ENCODE measurements at places on chromosomes 2 and 18.

- H3K27ac ChIP-seq, result no peak overlapping the region
- DNase-seq, result no peak
- peaks cover 26% of the 10 kb centered on the region for H3K27me3 ChIP-seq
- H3K4me3 ChIP-seq, result no peak overlapping the region
These were observed 115.3 kb upstream of the CXCR4 start for GRCh38 chr2:136233298-136233697.

- H3K27me3 ChIP-seq, result peaks cover 10% of the 10 kb centered on the region
- no peaks in the 10 kb centered on the region for H3K4me1 ChIP-seq
- no peak for DNase-seq
These were observed 37.1 kb downstream of the EVA1A start for GRCh38 chr2:75523313-75524275.

DNA sequence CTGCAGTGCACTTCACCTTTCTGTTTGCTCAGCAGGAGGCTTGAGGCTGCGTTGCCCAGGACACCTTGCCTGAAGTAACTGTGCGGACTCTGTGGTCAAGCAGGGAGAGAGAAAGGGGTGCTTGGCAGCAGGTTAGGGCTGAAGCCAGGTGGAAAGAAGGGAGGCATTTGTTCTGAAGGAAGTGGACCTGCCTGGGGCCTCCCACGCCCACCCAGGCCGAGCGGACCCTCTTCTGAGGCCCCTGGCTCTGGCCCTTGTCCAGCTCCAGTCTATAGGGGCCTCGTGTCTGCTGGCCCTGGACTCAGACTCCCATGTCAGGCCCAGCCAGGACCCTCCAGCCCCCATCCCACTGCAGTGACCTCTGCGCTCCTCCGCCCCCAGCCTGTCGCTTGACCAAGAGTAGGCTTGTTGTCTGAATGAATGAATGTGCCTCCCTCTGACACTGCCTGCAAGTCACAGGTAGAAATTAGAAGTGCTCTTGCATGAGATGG lies 2.5 kb downstream of the SNED1 start:
- H3K27ac ChIP-seq, result no peak overlapping the region
- peaks cover 4% of the 10 kb centered on the region for H3K4me1 ChIP-seq
- peaks cover 6% of the 10 kb centered on the region for H3K36me3 ChIP-seq
- no peak overlapping the region for H3K4me3 ChIP-seq
- H3K27me3 ChIP-seq, result peaks cover 26% of the 10 kb centered on the region
- DNase-seq, result peak; percentile 55

DNA sequence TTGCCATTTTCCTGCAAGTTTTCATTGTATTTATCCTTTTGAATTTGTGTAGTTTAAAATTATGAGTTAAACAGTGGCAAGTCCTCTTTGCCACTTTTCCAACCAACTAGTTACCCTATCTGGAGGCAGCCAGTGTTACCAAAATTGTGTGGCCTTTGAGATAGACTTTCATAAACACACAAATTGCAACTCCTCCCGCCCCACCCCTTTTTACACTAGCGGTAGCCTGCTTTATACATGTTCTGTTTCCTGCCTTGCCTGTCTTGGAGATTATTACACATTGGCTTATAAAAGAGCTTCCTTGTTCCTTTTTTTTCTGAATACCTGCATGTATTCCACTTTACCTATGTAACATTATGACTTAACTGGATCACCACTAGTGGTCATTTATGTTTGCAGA lies 56.5 kb downstream of the RPIA start:
- H3K4me3 ChIP-seq, result no peak overlapping the region
- H3K4me1 ChIP-seq, result peaks cover 19% of the 10 kb centered on the region
- H3K36me3 ChIP-seq, result peaks cover 87% of the 10 kb centered on the region
- peak; percentile 53 for DNase-seq
- no peaks in the 10 kb centered on the region for H3K27me3 ChIP-seq
- H3K27ac ChIP-seq, result no peak overlapping the region

DNA sequence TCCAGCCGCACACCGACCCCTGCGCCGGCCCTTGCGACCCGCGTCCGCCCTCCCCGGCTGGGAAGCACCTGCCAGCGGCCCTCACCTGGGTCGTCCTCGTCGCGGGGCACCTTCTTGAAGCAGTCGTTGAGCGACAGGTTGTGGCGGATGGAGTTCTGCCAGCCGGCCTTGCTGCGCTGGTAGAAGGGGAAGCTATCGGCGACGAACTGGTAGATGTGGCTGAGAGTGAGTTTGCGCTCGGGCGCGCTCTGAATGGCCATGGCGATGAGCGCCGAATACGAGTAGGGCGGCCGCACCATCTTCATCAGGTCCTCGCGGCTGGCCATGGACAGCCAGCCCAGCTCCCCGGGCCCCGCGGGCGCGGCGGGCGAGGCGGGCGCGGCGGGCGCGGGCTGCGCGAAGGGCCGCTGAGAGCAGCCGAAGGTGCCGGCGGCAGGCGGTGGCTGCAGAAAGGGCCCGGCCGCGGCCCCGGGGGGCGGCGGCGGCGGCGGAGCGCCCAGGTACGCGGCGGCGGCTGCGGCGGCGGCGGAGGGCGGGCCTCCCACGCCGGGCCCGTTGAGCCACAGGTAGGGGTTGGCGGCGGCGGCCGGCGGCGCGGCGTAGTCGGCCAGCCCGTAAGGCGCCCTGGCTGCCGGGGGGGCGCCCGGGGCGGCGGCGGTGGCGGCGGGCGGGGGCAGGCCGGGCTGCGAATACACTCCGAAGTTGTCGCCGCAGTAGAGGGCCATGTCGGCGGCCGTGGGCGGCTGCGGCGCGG lies 505 bp downstream of the FOXI3 start:
- DNase-seq, result peak; percentile 66
- H3K27ac ChIP-seq, result no peak overlapping the region
- peaks cover 62% of the 10 kb centered on the region for H3K27me3 ChIP-seq
- H3K4me1 ChIP-seq, result peaks cover 4% of the 10 kb centered on the region
- H3K4me3 ChIP-seq, result peak overlapping the region; percentile 48
- H3K36me3 ChIP-seq, result no peaks in the 10 kb centered on the region

DNA sequence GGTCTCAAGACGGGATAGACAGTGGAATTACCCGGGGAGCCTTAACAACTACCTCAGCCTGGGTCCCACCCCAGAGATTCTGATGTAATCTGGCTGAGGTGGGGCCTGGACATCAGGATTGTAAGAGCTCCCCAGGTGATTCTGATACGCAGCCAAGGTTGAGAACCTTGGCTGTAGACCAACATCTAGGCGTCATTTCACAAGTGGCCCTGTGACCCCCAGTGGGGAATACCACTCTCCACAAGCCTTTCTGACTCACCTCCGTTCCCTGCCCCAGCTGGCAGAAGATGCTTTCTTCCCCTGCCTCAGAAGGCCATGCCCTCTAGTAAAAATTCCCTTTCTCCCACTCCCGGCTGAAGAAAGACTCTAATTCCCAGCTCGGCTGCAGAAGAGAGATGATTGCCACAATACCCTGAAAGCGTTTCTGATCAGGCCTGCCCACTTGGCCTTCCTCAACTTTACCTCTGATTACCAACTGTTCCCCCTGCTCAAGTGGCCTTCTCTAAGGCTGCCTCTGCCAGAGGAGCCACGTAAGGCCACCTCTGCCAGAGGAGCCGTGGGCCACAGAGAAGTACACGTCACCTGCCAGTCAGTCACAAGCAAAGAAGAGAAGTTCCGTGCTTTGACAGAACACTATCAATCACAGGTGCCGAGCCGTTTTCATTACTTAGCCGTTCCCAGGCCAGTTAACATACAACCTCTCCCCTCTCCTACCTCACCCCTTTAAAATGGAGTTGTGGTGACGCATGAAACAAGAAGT lies 116.8 kb upstream of the PKDCC start:
- H3K27ac ChIP-seq, result no peak overlapping the region
- H3K4me3 ChIP-seq, result no peak overlapping the region
- no peaks in the 10 kb centered on the region for H3K4me1 ChIP-seq
- no peaks in the 10 kb centered on the region for H3K27me3 ChIP-seq
- H3K36me3 ChIP-seq, result no peaks in the 10 kb centered on the region

DNA sequence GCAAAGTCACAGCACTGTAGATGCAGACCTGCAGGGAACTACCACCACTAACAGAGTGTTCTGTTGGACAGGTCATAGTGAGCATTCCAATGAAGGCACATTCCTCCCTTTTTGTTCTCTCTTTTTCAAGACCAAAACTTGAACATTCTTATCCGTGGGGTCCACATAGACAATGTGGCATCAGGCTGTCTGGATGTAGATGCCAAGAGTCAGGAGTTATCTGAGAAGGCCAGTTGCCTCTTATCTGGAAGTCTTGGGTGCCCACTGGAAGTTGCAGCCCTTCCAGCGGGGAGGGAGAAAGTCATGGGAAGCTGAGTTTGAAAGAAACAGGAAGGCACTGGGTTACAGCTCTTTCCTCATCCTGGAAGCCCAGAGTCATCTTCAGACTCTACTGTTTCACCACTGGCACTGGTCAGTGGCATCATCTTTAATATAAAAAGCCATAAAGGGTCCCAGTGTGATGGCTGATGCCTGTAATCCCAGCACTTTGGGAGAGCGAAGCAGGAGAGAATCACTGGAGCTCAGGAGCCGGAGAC lies 61.4 kb downstream of the FAM161A start:
- H3K4me3 ChIP-seq, result no peak overlapping the region
- H3K27me3 ChIP-seq, result peaks cover 8% of the 10 kb centered on the region
- H3K36me3 ChIP-seq, result no peaks in the 10 kb centered on the region
- DNase-seq, result no peak
- peaks cover 5% of the 10 kb centered on the region for H3K4me1 ChIP-seq
- H3K27ac ChIP-seq, result no peak overlapping the region

DNA sequence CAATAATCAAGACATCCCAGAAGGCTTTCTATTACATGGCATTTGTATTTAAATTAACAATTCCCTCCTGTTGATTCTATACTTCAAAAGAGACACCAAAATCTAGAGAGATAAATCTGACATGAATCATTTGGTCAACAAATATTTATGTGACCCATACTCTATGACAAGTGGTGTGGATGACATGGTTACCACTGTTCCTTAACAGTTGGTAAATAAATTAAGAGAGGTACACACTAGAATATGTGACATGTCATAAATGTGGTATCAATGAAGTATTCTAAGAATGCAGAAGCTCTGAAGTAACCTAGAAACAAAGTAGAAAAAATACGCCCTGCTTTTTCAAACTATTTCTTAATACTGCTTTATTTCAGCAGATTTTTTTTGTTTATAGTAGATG lies 255.4 kb downstream of the EXOC6B start:
- H3K36me3 ChIP-seq, result no peaks in the 10 kb centered on the region
- no peak overlapping the region for H3K27ac ChIP-seq
- no peaks in the 10 kb centered on the region for H3K4me1 ChIP-seq

GRCh38 chr2:198351647-198352046 lies 547.3 kb downstream of the PLCL1 start:
- peaks cover 28% of the 10 kb centered on the region for H3K27me3 ChIP-seq
- no peaks in the 10 kb centered on the region for H3K4me1 ChIP-seq
- no peaks in the 10 kb centered on the region for H3K36me3 ChIP-seq
- no peak overlapping the region for H3K27ac ChIP-seq
- DNase-seq, result no peak

DNA sequence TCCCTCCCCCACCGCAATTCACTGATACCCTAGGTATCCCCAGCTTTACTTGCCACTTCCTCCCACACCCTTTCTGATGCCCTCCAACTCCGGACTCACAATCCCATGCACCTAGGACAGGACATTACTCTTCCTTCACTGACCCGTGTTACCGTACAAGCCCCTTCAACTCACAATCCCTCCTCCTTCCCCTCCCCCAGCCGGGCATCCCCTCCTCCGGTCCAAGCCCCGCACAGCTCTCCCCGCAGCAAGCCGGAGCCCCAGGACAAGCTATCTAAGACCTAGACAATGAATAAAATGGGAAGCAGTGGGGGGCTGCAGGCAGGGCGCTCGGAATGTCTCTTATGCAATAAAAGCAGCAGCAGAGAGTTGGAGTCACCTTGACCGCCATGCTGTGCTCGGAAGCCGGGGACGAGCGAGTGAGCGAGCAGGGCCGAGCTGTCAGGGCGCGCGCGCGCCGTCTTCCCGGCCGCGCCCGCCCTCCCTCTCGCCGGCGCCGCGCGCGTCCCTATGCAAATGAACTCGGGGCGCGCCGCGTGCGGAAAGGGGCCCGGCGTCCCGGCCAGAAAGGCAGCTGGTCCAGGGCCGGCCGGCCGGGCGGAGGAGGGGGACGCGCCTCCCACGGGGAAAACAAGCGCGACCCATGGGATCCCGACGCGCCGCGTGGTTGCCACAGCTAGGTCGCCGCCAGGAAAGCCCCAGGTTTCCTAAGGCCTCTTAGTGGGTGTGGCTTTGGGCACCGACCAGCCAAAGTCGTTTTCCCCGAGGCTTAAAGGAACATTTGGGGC lies at the start of gene SLC25A12:
TSS of gene SLC25A12 (minus strand) at position 421 of the 788 bp plus-strand sequence. CDS start at position 391, 30 bp downstream.
- H3K27me3 ChIP-seq, result peaks cover 2% of the 10 kb centered on the region
- H3K4me1 ChIP-seq, result peaks cover 40% of the 10 kb centered on the region
- H3K4me3 ChIP-seq, result peak within 1 kb of the TSS; percentile 95
- H3K36me3 ChIP-seq, result peaks cover 29% of the 10 kb centered on the region
- peak within 1 kb of the TSS; percentile 92 for H3K27ac ChIP-seq
- DNase-seq, result peak; percentile 94

DNA sequence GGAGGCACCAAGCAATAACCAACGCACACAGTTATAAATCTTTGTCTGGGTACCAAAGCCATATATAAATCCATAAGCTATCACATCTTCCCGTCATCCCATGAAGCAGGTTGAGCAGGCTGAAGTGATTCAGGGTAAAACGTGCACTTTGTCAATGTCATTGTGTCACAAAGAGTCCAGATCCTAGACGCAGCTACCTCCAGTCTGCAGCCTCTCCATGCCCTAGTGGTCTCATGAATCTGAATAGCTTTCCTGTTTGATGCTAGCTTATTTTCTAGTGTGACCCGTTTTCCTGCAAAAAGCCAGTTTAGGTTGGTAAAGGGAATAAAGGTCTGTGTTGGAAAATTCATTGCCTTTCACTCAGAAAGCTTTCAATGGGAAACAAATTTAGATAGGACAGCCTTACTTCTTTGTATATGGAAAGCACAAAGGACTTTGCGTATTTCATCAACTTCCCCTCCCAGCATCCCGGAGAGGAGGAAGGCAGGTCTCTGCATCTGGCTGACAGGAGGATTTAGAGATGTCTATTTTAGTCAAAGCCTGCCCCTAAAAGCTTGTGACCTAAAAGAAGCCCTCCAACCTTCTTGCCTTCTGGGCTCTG lies 222.3 kb upstream of the ARL4C start:
- H3K4me3 ChIP-seq, result no peak overlapping the region
- H3K4me1 ChIP-seq, result no peaks in the 10 kb centered on the region
- H3K27ac ChIP-seq, result no peak overlapping the region
- no peaks in the 10 kb centered on the region for H3K36me3 ChIP-seq

DNA sequence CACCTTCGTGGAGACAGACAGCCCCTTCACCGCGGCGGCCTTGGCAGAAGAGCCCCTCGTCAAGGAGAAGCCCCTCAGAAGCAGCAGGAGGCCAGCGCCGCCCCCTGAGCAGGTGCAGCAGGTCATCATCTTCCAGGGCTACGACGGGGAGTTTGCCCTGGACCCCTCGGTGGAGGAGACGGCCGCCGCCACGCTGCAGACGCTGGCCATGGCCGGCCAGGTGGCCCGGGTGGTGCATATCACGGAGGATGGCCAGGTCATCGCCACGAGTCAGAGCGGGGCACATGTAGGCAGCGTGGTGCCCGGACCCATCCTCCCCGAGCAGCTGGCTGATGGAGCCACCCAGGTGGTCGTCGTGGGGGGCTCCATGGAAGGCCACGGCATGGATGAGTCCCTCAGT lies 145.7 kb downstream of the PTGR3 start:
- peaks cover 4% of the 10 kb centered on the region for H3K4me1 ChIP-seq
- H3K4me3 ChIP-seq, result no peak overlapping the region
- no peak overlapping the region for H3K27ac ChIP-seq
- no peaks in the 10 kb centered on the region for H3K27me3 ChIP-seq
- no peak for DNase-seq
